WTC11 (cell line): ENCODE measurements at places on chromosomes 11 and 22.

GRCh38 chr11:117944554-117944953 lies 15.4 kb upstream of the TMPRSS13 start:
- no peaks in the 10 kb centered on the region for H3K4me1 ChIP-seq
- no peaks in the 10 kb centered on the region for H3K36me3 ChIP-seq
- no peak overlapping the region for H3K4me3 ChIP-seq

DNA sequence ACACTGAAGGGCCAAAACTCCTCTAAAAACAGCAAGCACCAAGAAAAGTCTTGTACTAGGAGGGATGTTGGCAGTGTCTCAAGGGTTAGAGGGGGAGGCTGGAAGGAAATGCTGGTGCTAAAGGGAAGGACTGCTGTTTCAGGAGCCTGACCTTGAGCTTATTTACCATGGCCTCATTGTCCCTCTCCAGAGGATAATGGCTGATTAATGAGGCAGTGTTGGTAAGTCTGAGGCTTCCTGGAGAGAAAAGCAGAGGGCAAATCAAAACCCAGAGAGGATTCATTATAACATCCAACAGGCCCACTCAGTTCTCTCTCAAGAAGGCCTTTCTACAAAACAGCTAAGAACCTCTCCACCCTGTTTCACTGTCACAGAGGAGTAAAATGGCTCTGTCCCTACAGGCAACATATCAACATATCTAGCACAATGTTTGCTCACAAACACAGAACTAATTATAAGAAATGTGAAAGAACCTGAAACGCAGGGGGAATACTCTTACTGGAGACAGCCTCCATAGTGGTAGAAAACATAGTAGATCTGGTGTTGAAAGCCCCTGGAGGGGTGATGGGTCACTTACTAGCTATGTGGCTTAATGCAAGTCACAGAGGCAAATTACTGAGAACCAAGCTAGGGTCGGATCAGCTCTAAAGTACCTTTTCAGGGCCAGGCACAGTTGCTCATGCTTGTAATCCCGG lies 31.4 kb downstream of the NUMA1 start:
- no peak overlapping the region; the same call in 1 of the 2 replicates for H3K4me3 ChIP-seq
- H3K27me3 ChIP-seq, result no peaks in the 10 kb centered on the region
- H3K36me3 ChIP-seq, result 0 out of 2 replicates have a peak, but pooled peaks cover 3% of the 10 kb centered on the region
- H3K4me1 ChIP-seq, result peaks cover 28% of the 10 kb centered on the region

GRCh38 chr11:78390809-78391208 lies 26.8 kb downstream of the GAB2 start:
- no peaks in the 10 kb centered on the region for H3K36me3 ChIP-seq
- no peak overlapping the region for H3K27ac ChIP-seq
- no peak for DNase-seq
- H3K4me3 ChIP-seq, result no peak overlapping the region
- no peaks in the 10 kb centered on the region for H3K27me3 ChIP-seq

DNA sequence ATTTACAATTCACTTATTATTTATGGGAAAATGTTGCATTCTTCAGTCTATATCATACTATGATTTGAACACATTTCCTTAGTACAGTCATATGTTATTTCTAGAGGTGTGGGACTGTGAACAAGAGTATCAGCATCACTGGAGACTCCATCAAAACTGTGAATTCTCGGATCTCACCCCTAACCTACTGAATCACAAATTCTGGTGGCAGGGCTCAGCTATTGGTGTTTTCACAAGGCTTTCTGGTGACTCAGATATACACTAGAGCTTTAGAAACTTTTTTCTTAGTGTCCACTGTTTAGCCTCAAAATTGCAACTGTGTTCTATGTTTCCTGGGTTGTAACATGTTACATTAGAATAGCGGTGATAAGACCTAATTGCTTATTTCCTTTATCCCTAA lies 352.9 kb upstream of the DDI1 start:
- no peak for DNase-seq
- H3K36me3 ChIP-seq, result no peaks in the 10 kb centered on the region
- H3K4me3 ChIP-seq, result no peak overlapping the region
- H3K4me1 ChIP-seq, result peaks cover 20% of the 10 kb centered on the region
- H3K27ac ChIP-seq, result no peak overlapping the region

- no peak overlapping the region for H3K27ac ChIP-seq
- H3K4me1 ChIP-seq, result no peaks in the 10 kb centered on the region
- no peaks in the 10 kb centered on the region for H3K36me3 ChIP-seq
- no peaks in the 10 kb centered on the region for H3K27me3 ChIP-seq
Measured at GRCh38 chr11:78310500-78310909, 107.1 kb downstream of the GAB2 start.

DNA sequence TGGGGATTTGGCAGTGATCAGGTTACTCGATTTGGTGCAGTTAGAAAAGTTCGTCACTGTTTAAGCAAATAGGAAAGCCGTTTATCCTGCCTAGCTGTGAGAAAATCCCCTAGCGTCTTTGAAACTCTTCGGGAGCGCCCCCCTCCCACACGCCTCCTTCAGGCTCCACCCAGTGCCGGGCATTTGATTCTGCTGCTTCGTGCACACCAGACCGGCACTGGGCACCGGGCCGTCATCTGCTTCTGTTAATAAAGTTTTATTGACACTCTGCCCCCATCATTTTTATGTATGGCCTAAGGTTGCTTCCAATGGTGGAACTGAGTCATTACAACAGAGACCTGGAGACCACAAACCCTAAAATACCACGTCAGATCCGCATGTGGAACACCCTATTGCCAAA lies 50.9 kb downstream of the IGF2 start:
- H3K27ac ChIP-seq, result no peak overlapping the region
- H3K36me3 ChIP-seq, result peaks cover 16% of the 10 kb centered on the region
- H3K27me3 ChIP-seq, result peaks cover 21% of the 10 kb centered on the region
- no peak for DNase-seq
- H3K4me1 ChIP-seq, result no peaks in the 10 kb centered on the region; the same call in 1 of the 2 replicates

DNA sequence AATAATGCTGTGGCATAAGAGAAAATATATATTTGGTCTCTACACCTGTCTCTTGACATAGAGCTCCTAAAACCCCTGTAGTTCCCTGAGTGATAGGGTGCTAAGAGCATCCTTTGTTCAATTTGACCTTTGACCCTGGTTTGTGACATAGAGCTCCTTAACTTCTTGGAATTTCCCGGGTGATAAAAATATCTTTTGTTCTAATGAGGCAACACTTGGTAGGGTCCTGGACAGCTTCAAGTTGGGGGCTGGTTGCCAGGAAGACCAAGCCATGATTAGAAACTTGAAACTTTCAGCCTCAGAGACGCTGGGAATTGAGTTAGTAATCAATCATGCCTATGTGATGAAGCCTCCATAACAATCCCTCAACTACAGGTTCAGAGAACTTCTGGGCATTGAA lies 105.4 kb downstream of the CASP12 start:
- H3K4me1 ChIP-seq, result peaks cover 4% of the 10 kb centered on the region; the same call in 1 of the 2 replicates
- peaks cover 20% of the 10 kb centered on the region for H3K36me3 ChIP-seq
- no peaks in the 10 kb centered on the region for H3K27me3 ChIP-seq
- DNase-seq, result no peak
- H3K4me3 ChIP-seq, result no peak overlapping the region

GRCh38 chr22:46136486-46137217 lies 13.7 kb upstream of the PPARA start:
- H3K4me1 ChIP-seq, result no peaks in the 10 kb centered on the region
- H3K27ac ChIP-seq, result no peak overlapping the region
- no peak for DNase-seq
- no peaks in the 10 kb centered on the region for H3K36me3 ChIP-seq
- H3K27me3 ChIP-seq, result no peaks in the 10 kb centered on the region

DNA sequence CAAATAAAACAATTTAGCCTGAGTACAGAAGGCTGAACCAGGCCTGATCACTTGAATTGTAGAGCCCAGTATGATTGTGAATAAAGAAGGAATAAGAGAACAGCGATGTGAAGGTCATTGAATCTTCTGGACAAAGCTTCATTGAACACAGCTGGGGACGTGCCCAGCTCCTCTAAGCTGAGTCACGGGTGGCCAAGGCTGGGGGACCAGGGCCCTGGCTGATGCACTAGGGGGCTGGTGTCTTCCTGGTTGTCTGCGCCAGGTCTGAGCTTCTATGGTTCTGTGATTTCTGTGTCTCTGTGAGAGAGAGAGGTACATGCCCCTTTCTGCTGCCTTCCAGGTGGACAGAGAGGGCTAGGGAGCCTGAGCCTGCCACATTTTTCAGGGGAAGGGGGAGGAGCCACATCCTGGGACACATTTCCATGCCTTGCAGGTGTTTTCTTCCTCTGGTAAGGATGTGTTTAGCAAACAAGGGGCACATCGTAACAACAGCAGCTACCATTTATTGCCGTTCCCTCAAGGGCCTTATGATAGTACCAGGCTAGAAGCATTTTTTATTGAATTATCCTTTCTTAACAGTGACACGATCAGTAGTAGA lies 135.7 kb downstream of the C11orf91 start:
- no peaks in the 10 kb centered on the region for H3K36me3 ChIP-seq
- H3K4me1 ChIP-seq, result peaks cover 18% of the 10 kb centered on the region
- DNase-seq, result no peak
- no peak overlapping the region for H3K27ac ChIP-seq

- H3K27ac ChIP-seq, result no peak overlapping the region
- 0 out of 2 replicates have a peak, but pooled peaks cover 4% of the 10 kb centered on the region for H3K36me3 ChIP-seq
- no peak overlapping the region for H3K4me3 ChIP-seq
- H3K4me1 ChIP-seq, result no peaks in the 10 kb centered on the region
- H3K27me3 ChIP-seq, result no peaks in the 10 kb centered on the region
- DNase-seq, result no peak
Measured at GRCh38 chr11:69355346-69355940, 61.5 kb downstream of the MYEOV start.

DNA sequence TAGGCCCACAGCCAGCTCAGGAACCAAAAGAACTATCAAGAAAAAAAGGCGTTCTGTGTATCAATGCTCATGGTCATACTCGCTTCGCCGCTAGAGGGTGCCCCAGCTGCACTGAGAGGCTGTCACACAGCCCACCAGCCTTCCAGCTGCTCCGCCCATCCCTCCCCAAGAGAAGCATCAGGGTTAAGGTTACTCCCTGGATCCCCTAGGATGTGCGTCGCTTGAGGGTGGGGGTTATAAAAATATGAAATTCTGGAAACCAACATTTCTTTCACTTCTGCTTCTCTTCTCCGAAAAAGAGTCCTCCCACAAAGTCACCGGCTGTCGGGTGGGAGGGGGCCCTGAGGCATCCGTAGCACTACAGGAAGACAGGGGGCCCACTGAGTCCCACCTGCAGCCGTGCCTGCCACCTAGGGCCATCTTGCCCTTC lies 1.7 kb downstream of the CBX6 start:
- peaks cover 7% of the 10 kb centered on the region for H3K27me3 ChIP-seq
- peak overlapping the region; percentile 86 for H3K4me3 ChIP-seq
- no peak overlapping the region for H3K27ac ChIP-seq
- H3K36me3 ChIP-seq, result peaks cover 13% of the 10 kb centered on the region; the same call in 1 of the 2 replicates
- DNase-seq, result peak; percentile 95

DNA sequence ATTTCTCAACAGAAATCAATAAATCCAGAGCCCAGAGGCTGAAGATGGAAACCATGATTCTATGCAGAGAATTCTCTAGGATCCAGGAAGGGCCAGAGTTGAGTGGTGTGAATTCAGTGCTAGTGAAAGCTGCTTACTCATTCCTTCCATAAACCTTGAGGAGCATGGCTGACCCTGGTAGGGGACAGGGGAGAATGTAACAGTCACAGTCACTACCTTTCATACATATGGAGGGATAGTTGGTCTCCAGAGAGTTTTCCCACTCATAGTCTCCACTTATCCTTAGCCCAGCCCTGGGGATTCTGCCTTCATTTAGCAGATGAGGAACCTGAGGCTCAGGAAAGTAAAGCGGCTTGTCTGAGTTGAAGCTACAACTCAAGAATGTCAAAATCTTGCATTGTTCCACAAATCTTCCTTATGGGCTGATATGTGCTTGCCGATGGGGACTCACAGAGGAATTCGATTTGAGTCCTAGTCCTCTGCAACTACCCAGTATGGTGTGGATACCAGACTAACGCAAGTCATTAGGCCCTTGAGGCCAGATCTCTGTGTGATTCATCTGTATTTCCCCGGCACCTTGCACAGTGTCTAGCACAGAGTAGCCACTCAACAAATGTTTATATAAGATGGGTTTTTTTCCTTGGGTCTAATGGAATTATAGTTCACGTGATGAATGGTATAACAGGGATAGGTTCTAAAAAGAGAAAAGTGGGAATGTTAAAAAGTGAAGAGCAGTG lies 3.7 kb upstream of the ANAPC15 start:
- H3K27me3 ChIP-seq, result peaks cover 65% of the 10 kb centered on the region
- H3K4me1 ChIP-seq, result peaks cover 14% of the 10 kb centered on the region
- no peak overlapping the region for H3K4me3 ChIP-seq
- H3K27ac ChIP-seq, result no peak overlapping the region
- no peak for DNase-seq
- no peaks in the 10 kb centered on the region for H3K36me3 ChIP-seq

- peaks cover 25% of the 10 kb centered on the region for H3K4me1 ChIP-seq
- DNase-seq, result no peak
- no peaks in the 10 kb centered on the region for H3K36me3 ChIP-seq
- H3K27me3 ChIP-seq, result no peaks in the 10 kb centered on the region
Measured at GRCh38 chr11:131859538-131860210, 489.3 kb downstream of the NTM start.

GRCh38 chr11:34976496-34977088 lies 60.2 kb downstream of the PDHX start:
- H3K27ac ChIP-seq, result no peak overlapping the region
- DNase-seq, result no peak
- no peak overlapping the region for H3K4me3 ChIP-seq
- H3K36me3 ChIP-seq, result peaks cover 22% of the 10 kb centered on the region

DNA sequence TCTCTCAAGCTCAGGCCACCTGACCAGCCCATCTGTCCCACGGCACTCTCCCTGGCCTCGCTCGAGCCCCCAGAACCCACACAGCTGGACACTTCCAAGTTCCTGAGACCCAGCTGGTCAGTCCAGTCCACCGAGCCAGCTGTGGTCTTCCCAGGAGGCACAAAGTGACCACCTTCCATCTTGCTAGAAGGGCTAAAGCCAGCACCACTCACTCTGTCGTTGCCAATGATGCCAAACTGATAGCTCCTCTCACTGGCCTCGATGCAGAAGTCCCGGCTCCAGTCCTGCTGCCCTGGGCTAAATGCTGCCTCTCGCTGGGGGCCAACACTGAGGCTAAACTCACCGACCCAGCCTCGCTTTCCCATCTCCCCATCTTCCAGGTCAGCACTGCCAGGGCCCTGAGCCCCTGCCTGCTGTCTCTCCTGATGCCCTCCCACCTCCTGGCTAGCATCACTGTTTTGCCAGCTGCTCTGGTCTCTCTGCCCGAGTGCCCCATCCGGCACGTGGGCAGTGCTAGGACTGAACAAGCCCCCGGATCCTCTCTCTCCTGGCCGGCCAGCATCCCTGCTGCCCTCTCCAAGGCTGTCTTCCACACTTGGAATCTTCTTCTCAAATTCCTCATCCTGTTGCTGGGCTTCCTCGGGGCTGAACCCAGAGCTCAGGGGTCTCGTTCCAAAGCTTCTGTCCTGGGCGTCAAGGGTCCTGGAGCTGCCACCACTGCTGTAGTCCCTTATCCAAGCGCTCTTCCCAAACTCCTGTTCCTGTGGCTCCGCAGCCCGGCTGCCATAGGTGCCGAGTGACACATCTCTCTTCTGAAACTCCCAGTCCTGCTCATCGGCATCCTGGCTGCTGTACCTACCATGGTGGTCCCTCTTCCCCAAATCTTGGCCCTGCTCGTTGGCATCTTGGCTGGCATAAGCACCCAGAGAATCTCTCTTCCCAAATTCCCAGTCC lies 15.4 kb downstream of the TNKS1BP1 start:
- peaks cover 35% of the 10 kb centered on the region for H3K36me3 ChIP-seq
- peaks cover 23% of the 10 kb centered on the region for H3K4me1 ChIP-seq
- peak overlapping the region; percentile 85 for H3K27ac ChIP-seq
- no peaks in the 10 kb centered on the region for H3K27me3 ChIP-seq
- H3K4me3 ChIP-seq, result no peak overlapping the region
- DNase-seq, result no peak
